Gastroesophageal sphincter (tissue), 4 donors: ENCODE measurements at places on chromosomes 2 and 18.

DNA sequence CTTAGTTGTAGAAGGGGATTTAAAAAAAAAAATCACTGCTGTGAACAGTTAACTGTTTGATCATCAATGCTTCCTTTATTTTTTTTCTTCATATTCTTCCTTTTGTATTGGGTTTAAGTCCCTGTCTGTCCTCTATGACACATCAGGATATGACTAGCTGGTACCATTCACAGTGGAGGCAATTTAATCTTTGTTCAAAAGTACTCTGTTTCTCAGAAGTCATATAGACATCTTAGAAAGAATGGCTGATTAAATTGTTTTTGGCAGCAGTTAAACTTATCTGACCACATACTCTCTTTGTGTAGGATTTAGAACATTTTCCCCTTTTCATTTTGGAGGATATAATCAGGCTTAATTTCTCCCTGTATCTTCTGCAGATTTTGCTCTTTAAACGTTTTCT is 807.8 kb upstream of the CDH2 start:
- no peak for ATAC-seq

- ATAC-seq = no peak
These were observed 47.2 kb downstream of the ZAP70 start for GRCh38 chr2:97760480-97761049.

GRCh38 chr2:47656715-47657600 is 126.0 kb upstream of the MSH6 start:
- ATAC-seq = no peak

- no peak for ATAC-seq
These were observed 73.5 kb upstream of the SRD5A2 start for GRCh38 chr2:31654241-31654640.

GRCh38 chr2:24317491-24317920 is 42.8 kb downstream of the ITSN2 start:
- ATAC-seq = no peak

DNA sequence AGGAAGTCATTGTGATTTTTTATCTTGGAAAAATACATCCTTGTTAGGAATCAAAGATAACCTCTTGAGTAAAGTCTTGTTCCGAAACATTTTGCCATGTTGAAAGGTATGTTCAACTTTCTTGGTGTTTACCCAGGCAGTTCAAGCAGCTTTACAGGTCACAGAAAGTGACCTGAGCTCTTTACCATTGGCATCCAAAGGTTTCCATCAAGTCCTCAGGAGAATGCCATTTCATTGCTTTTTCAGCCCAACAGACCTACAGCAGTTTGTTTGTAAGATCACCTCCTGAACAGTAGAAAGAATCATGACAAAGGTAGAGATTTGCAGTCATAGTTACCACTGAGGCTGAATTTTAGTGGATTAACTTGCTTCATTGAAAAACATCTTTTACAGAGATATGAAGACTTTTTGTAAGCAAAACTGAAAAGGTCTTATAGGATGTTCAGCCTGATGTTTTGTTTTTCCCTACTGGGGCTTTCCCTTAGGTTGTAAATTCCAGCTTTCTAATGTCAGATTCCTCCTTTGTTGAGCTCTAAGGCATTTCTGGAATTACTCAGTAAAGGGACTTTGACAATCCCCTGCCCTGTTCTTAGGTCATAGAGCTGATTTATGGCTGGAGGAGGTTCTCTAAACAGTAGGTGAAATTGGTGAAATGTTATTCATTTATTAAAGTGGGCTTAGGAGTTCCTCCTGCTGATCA is 236.8 kb upstream of the RBMS1 start:
- no peak for ATAC-seq

GRCh38 chr2:241602720-241603119 is 34.2 kb downstream of the THAP4 start:
- ATAC-seq = no peak

DNA sequence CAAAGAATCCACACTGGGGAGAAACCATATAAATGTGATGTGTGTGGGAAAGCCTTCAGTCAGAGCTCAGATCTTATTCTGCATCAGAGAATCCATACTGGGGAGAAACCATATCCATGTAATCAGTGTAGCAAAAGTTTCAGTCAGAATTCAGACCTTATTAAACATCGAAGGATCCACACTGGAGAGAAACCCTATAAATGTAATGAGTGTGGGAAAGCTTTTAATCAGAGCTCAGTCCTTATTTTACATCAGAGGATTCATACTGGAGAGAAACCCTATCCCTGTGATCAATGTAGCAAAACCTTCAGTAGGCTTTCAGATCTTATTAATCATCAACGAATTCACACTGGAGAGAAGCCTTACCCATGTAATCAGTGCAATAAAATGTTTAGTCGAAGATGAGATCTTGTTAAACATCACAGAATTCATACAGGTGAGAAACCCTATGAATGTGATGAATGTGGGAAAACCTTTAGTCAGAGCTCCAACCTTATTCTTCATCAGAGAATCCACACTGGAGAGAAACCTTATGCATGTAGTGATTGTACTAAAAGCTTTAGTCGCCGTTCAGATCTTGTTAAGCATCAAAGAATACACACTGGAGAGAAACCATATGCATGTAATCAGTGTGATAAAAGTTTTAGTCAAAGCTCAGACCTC is 16.7 kb upstream of the ZSCAN30 start:
- no peak for ATAC-seq

- no peak for ATAC-seq
These were observed 271.4 kb downstream of the ZEB2 start for GRCh38 chr2:144248350-144249034.

GRCh38 chr18:57780706-57781347 is 22.3 kb downstream of the ATP8B1 start:
- ATAC-seq = peak; percentile 44

DNA sequence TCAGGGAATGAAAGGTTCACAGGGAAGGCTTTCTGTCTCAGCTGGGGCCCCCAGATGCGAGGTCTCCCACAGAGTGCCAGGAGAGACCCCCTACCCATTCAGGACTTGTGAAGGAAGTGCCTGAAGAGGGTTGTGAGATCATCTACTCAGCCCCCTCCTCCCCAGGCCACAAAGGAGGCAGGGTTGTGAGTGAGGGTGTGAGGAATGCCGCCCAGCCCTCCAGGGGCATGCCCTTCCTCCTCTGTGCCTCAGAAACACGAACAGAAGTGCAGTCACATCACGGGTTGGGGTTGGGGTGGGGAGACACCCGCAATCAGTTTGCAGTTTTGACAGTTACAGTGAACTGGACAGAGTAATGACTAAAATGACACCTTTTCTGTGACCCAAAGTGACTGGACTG is 5.0 kb downstream of the MAL start:
- ATAC-seq = no peak

DNA sequence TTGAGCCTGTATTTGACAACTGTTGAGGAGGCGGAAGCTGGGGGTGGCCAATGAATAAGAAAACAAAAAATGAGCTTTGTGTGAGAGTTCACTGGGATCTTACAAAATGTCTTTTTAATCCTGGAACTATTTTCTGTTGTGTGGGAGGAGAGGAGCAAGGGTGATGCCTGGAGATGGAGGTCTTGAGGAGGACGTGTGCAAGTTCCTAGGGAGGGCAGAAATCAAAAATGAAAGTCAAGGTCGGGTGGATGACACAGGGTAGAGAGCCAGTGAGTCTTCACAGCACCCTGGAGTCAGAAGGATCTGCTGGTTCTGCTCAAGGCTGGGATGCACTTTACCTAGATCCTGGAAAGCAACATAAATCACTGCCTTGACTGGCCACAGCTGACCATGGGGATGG is 180.3 kb upstream of the PKDCC start:
- no peak for ATAC-seq

- ATAC-seq = no peak
These were observed 87.9 kb downstream of the ICOS start for GRCh38 chr2:204024503-204024902.
